ENCODE measurements at places on chromosomes 3 and 15. TPM values are rescaled to one million over a fixed set of nuclear protein-coding genes. Genes with fewer than 3 reads are reported as not detected.

The RHOV gene
- total RNA-seq = 3.4 TPM

The MYZAP gene
- total RNA-seq = 3.8 TPM

The FHIT gene
- total RNA-seq = 18.3 TPM

The HHLA2 gene
- total RNA-seq = not detected

The GALNT15 gene
- total RNA-seq = 0.11 TPM

The PTH1R gene
- total RNA-seq = 34.3 TPM
